ENCODE measurements at places on chromosomes 16 and 17.

GRCh38 chr17:6090253-6090652 lies 20.1 kb downstream of the WSCD1 start:
- DNase-seq = no peak

DNA sequence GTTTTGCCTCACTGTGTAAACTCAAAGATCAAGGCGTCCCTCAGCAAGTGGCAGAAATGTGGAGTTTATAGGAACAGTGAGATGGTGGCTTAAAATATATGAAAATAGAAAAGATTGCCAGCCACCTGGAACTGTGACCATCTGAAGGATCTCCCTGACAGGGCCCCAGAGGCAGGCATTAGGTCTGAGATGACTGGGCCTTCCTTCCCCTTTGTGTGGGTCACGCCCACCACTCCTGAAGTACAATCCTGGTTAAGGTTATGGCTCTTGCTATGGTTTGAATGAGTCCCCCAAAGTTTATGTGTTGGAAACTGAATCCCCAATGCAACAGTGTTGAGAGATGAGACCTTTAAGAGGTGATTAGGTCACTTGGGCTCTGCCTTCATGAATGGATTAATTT lies 6.4 kb downstream of the ST6GALNAC2 start:
- no peak for DNase-seq

DNA sequence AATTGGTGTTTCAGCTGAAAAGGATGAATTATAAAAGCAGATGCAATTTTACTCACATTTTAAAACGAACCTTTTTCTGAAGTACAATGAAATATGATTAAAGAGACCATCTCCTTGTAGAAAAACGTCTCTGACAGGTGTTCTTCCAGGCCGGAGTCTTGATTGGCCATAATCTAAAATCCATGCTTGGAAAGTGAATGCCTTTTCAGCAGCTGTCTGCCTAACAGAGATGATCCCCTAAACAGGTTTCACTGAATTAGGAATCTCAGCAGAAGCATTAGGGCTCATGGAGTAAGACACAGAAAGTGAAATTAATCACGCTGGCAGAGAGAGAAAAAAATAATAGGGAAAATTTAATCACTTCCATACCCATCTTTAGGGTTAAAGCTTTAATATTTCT lies 39.3 kb upstream of the IRX5 start:
- DNase-seq = no peak

DNA sequence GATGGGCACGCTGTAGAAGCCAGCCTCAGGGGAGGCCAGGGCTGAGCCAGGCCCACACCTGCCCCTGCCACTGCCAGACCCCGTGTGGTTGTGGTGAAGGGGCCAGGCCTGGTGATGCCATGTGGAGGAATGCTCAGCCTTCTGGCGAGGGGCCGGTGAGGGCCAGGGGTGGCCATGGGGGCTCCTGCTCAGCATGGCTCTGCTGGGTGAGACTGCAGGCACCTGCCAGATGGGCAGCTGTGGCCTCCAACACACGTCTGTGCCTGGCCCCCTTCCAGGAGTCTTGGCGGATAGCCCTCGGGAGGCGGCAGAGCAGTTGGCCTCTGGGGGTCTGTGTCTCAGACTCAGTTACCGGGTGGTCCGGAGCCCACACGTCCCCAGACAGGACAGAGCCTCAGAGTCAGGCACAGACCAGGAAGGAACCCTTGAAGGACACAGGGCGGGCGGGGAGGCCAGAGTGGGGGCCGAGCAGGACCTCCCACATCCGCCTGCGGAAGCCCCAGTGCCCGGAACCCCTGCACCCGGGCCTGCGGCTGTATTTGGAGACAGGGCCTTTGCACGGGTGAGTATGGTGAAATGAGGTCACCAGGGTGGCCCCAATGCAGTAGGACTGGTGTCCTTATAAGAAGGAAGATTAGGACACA lies 22.5 kb upstream of the CHMP6 start:
- DNase-seq = no peak

DNA sequence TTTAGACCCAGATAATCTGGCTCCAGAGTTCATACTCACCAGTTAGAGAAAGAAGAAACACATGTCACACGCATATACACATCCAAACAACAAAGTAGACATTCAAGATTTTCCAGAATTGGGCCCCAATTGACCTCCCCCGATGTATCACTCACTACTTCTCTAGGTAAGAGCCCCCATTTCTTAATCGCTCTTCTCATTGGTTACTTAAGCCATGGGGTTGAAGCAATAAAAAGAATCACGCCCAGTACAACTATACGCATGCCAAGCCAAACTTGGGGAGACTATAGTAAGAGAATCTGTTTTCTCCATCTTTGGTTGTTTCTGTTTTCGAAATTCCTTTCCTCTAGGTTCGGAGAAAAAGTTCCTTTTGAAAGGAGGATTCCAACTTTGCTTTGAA lies 565 bp downstream of the DDX52 start:
- DNase-seq = no peak

DNA sequence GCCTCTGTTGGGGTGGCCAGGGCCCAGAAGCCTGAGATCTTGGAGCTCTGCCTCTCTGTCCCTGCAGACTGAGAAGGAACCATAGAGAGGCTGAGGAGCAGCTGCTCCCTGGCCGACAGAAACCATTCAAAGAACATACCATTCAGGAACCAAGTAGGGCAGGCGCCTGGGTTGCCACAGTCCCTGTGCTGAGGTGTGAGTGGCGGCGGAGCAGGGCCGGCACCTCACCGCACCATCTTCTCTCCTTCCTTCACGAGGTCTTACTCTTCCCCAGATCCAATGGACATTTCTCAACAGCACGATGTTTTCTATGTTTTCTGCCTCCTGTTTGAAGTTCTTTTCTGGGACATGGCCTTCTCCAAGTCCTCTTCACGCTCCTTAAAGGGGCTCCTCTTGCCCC lies 22.8 kb upstream of the ALOX15 start:
- DNase-seq = no peak

DNA sequence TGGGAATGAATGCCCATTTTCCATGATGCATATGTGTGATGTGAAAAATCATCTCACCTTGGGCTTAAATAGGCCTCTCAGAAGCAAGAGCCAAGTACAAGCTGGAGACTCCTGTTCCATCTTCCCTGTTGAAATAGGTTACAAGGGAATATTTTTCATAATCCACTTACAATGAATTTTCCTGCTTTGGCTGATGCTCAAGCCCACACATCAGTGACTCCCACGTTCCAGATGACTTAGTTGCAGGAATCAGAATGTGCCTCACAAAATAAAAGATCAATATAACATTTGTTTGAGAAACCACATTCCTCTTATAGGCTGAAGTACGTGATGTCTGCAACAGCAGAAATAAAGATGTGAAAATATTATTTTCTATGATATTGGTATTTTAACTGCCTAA lies 24.1 kb downstream of the ANKFN1 start:
- no peak for DNase-seq

DNA sequence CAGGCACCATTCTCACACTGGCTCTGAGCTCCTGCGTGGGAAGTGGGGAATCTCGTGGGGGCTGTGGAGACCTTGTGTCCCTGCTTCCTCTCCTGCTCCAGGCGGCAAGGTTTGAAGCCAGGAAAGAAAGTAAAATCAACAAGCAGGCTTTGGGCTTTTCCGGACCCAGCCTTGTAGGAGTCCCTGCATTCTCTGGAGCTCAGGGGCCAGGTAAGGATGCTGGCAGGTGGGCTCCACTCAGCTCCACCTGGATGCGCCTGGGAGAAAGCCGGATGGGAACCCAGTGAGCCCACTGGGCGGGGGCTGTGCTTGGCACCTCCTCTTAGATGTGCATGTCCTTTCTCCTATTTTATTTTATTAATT lies 362.5 kb downstream of the SEC14L1 start:
- no peak for DNase-seq

GRCh38 chr17:17200831-17201230 lies 5.3 kb downstream of the PLD6 start:
- no peak for DNase-seq
